Hindlimb muscle (tissue), 1 donor: ENCODE measurements at places on chromosomes 7 and 10.
A peak's percentile ranks its signal among the peaks of the same experiment; 100 is the strongest.

- DNase-seq, result no peak
These were observed 8.1 kb upstream of the VDAC2 start for GRCh38 chr10:75202321-75203045.

DNA sequence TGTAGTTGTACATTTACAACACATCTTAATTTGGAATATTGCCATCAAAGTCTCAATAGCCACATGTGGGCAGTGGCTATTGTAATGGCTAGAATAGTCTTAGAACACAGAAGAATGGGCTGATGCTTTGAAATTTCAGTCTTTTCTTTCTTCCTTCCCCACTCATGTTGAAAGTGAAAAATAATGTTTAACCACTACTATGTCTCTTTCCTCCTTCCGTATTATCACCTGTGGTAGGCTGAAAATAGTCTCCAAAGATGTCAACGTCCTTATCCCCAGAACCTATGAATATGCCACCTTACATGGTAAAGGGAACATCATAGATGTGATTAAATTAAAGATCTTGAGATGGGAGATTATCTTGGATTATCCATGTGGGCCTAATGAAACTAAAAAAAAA, 154.0 kb downstream of the SUGCT start:
- no peak for DNase-seq

DNA sequence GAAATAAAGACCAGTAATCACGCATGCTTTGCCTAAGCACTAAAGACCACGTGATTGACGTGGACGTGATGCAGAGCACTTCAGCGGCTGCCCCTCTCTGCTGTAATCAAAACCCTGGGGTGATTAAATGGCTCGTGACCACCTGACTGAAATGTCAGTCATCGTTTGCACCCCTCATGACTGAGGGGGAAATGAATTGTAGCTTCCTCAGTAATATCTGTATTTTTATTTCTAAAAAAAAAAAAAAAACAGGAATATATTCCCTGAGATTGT, 148.1 kb upstream of the RSU1 start:
- no peak for DNase-seq

DNA sequence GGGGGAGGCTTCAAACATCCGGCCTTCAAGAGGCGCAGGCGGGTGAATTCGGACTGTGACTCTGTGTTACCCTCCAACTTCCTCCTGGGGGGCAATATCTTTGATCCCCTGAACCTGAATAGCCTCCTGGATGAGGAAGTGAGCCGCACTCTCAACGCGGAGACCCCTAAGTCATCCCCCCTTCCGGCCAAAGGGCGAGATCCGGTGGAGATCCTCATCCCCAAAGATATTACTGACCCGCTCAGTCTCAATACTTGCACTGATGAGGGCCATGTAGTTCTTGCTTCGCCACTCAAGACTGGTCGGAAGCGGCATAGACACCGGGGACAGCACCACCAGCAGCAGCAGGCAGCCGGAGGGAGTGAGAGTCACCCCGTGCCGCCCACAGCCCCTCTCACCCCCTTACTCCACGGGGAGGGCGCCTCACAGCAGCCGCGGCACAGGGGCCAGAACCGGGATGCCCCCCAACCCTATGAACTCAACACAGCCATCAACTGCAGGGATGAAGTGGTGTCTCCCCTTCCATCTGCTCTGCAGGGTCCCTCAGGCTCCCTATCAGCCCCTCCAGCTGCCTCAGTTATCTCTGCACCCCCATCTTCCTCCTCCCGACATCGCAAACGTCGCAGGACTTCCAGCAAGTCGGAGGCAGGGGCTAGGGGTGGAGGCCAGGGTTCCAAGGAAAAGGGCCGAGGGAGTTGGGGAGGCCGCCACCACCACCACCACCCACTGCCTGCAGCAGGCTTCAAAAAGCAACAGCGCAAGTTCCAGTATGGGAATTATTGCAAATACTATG, 1.1 kb downstream of the MEPCE start:
- DNase-seq, result no peak

- no peak for DNase-seq
These were observed 299.9 kb upstream of the LRRTM3 start for GRCh38 chr10:66625709-66626590.

DNA sequence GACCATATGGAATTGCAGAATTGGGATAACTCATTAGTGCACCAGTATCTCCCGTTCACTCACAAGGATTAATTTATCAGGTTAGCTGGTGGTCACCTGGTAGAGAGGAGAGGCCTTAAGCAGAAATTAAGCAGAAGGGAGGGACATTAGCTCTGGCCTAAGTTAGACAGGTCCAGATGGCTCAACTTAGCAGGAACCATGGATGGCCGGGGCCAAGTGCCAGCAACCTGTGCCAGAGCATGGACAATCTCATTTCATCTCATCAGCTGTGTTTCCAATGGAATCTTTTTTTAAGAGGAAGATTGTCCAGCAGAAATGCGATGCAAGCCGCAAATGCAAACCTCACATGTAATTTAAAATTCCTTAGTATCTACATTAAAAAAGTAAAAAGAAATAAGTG, 82.2 kb downstream of the JCAD start:
- no peak for DNase-seq

DNA sequence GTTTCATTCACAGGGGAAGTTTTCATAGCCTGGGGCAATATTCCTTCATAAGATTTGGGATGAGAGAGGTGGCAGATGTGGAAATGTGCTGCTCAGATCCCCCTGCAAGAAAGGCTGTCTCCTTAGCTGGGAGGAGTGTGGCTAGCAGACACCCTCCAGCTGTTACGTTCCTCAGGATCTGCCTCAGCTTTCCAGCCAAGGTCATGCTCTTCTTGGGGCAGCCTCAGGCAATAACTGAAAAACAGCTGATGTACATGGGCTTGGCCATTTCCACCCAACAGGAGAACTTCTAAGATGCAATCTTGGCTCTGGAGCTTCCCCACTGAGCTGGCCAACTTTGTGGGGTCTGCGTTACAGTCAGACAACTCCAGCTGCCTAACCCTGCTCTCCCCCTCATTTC, 51.3 kb upstream of the SEPTIN7 start:
- DNase-seq, result no peak

GRCh38 chr7:17054836-17055235, 173.1 kb upstream of the AGR3 start:
- DNase-seq, result no peak

GRCh38 chr7:81457852-81458522, 311.9 kb downstream of the HGF start:
- DNase-seq, result peak; percentile 23

DNA sequence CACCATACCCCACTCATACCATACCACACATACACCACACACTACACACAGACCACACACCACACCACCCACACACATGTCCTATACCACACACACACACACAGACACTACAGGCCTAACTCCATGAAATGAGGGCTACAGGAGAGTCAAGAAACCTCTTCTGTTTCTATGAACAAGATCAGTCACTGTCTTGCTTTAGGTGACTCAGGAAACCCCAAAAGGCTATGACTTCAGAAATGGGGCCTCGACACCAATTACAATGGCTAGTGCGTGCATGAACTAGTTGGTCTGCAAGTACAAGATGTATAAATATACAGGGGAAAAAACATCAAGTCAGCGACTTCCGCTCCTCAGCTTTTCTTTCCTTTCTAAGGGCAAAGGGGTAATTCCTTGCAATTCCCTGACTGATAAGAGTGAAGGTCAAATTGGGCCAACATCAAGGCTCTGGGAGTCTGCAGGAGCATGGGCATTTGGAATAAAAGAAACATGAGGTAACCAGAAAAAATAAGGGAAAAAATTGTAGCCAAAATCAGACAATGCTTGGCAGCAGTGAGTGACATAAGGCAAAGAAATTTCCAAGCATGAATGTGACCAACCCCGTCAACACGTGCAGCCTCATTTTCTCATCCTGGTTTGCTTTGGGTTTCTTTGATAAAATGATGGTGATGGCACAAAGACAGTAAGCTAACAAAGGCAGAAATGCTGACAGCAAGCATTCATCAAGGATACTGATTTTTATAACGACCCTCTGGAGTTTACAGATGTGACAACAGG, 1.5 kb downstream of the PKD1L1 start:
- DNase-seq, result no peak

DNA sequence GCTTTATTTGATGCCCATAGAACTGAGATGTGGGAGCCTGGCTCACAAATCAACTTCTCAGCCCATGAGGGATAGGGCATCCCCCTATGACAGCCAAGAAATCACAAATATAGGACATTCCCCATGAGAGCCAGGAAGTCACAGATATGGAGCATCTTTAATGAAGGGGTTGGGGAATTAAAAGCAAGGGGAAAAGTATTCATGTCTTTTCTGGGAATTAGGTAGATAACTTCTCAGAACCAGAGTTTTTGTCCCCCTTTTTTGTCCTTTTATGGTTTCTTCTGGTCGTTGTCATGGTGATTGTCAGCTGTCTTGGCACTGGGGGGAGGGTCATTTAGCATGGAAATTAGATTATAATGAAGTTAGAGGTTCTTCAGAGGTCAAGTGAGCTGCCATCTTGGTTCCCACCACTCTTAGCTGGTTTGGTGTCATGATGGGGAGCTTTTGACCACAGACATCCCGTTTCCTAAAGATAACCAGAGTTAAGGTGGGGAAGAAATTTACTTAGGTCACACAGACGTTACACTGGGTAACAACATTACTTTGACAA, 56.9 kb downstream of the NOD1 start:
- no peak for DNase-seq

DNA sequence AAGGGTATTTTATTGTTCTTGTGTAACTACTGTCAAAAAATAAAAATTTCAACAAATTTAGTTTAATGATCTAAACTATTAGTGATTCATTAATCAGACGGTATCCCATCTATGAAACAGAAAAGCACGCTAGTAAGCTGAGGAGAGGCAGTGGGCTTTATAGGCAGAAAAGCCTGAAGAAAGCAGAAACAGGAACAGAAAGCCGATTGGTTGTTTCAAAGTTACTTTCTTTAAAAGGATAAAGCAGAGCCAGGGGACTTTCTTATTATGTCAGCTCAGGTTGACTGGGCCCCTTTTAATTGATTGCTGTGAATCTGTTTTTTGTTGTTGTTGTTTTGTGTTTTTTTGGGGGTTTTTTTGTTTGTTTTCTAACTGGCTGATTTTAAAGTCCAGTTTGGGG, 105.5 kb downstream of the TES start:
- DNase-seq, result no peak

DNA sequence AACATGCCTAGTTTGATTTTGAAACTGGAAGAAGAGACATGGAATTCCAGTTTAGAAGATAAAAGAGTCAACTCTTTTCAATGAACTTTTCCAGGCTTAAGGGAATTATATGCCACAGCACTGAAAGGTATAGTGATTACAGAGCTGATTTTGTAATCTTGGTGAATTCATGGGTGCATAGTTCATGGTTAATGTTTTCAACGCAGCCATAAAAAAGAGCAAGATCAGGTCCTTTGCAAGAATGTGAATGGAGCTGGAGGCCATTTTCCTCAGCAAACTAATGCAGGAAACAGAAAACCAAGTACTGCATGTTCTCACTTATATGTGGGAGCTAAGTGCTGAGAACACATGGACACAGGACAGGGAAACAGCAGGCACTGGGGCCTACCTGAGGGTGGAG, 94.2 kb downstream of the CUBN start:
- no peak for DNase-seq

DNA sequence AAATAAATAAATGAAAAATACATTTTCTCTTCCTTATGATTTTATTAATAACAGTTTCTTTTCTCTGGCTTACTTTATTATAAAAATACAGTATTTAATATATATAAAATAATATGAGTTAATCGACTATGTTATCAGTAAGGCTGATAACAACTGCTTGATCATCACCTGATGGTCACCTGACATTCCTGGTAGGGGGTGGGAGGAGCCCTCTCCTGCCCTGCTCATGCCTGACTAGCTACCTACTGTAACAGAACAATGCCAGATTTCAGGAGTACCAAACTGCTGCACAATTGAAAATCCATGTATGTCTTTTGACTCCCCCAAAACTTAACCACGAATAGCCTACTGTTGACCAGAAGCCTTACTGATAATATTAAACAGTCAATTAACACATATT, 1.3 kb upstream of the APBB1IP start:
- no peak for DNase-seq

DNA sequence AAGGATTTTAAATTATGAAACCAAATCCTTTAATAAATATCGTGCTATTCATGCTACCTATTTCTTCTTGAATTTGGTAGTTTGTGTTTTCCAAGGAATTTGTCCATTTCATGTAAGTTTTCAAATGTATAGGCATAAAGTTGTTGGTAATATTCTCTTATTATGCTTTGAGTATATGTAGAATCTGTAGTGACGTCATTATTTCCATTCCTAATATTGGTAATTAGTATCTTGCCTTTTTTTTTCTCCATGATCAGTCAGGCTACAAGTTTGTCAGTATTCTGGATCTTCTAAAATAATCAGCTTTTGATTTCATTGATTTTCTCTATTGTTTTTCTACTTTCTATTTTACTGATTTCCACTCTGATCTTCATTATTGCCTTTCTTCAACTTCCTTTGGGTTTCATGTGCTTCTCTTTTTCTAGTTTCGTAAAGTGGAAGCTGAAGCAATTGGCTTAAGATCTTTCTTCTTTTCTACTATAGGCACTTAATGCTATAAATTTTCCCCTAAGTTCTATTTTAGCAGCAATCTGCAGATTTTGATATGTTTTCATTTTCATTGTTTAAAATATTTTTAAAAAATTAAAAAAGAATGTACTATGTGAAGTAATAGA, 156.5 kb upstream of the HDAC9 start:
- DNase-seq, result no peak

GRCh38 chr10:73969224-73969841, 28.6 kb upstream of the VCL start:
- DNase-seq, result no peak

DNA sequence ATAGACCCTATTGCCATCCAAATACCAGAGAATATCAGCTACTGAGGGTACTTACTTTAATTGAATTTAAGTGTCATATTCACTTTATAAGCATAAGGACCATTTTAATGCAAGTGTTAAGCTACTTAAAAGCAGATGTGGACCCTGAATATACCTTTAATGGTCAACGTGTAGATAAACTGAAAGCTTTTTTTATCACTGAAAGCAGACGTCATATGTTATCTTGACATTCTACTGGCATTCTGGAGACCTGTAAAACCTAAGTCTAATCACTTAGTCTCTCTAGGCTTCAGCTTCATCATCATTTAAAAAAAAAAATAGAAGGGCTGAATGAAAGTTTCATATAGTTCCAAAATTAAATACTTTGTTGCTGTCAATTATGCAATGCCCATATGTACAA, 116.5 kb downstream of the ELAPOR2 start:
- no peak for DNase-seq

DNA sequence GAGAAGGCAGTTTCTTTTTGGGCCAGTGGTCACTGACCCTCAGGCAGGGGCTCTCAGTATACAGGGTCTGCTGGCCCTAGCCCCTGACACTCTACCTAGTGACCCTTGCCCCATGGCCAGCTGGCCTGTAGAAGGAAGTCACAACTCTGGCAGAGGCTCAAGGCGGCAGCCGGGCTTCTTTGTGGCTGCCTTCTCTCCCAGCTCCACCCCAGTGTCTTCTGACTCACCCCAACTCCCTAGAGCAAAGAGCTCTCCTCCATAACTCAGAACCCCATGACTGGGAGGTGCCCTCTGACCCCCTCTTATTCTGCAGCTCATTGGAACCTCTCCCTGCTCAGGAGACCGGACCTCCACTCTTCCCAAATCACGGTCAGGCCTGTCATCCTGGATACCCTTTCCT, 358.2 kb downstream of the FGFR2 start:
- DNase-seq, result no peak
